ENCODE measurements at places on chromosomes 7 and 10.

- no peak for DNase-seq
- H3K4me1 ChIP-seq: peaks cover 35% of the 10 kb centered on the region
- no peaks in the 10 kb centered on the region for H3K36me3 ChIP-seq
Observed at GRCh38 chr10:75197906-75198305, 12.7 kb upstream of the VDAC2 start.

DNA sequence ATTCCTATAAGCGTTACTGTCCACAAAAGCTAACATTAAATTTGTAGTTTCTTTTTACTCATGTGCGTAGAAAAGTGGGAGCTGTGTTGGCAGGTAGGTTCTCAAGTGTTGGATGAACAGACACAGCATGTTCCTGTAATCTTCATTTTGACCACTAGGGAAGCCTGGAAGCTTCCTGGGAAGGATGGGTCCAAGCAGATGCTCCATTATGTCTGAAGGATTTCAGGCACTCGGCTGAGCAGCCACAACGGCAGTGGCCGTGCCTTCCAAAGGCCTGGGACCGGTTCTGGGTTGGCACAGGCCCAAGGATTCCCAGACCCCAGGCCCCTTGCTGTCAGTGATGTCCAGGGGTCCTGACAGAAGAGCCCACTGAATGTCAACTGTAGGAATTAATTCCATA, 386.3 kb downstream of the TNS3 start:
- H3K4me1 ChIP-seq: no peaks in the 10 kb centered on the region
- no peaks in the 10 kb centered on the region for H3K27me3 ChIP-seq
- DNase-seq: no peak
- no peak overlapping the region for H3K4me3 ChIP-seq
- no peaks in the 10 kb centered on the region for H3K36me3 ChIP-seq

- DNase-seq: no peak
- H3K27me3 ChIP-seq: no peaks in the 10 kb centered on the region
- peaks cover 11% of the 10 kb centered on the region for H3K4me1 ChIP-seq
- no peak overlapping the region for H3K4me3 ChIP-seq
- no peaks in the 10 kb centered on the region for H3K36me3 ChIP-seq
Observed at GRCh38 chr10:69497611-69498390, 46.5 kb downstream of the TSPAN15 start.

DNA sequence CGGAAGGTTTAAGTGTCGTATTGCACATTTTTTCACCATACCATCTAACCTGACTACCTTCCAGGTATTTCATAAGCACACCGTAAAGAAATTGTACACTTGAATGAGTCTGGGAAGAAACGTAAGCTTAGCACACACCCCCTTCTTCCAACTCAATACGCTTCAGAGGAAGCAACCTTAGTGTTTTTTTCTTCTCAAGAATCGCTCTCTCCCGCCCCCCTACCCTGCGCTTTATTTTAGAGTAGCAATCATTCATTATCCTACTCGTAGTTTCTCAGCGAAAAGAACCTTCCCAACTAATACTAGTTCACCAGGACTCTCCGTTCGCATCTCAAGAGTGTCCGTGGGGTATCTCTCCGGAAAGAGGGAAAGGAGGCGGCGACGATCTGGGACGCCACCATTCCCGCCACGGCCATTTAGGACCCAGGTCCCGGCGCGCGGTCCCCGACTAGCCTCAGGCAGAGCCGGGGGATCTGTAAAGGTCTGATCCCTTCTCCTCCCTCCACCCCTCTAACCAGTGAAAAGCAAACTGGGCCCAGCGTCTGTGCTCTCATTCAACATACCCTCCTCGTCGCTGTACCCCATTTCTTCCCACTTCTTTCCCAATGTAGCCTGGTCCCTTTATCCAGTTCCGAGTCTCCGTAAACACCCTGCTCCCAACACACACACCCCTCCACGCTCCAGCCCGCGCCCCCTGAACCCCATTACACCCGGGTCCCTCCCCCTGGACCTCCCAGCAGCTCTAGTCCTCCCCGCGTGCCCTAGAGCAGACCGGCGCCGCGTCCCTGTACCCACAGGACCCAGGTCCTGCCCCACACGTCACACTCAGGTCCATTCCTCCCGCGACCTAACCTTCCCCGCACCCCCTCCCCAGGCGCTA, 16.0 kb downstream of the MYOZ1 start:
- H3K4me3 ChIP-seq: peak overlapping the region; percentile 72
- H3K36me3 ChIP-seq: no peaks in the 10 kb centered on the region
- H3K27me3 ChIP-seq: no peaks in the 10 kb centered on the region
- DNase-seq: peak; percentile 32
- H3K27ac ChIP-seq: peak overlapping the region; percentile 91

- H3K4me3 ChIP-seq: no peak overlapping the region
Observed at GRCh38 chr10:123068087-123068853, 59.5 kb downstream of the ACADSB start.

DNA sequence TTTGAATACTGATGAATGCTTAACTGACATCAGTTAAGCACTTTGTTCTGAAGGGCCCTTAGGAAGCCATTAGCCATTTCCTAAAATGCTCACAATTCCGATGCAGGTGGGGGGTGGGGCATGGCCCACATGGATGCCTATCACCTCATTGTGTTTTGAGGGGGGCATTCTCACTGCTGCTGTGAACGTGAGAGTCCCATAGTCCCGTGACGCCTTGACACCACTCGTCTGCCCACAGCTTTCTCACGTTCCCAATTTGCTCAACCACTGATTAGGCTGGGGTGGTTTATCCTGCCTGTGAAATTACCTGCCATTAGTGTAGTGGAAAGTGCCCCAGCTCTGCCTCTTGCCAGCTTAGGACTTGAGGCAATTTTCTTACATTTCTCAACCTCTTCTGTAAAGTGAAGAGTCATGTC, 31.9 kb downstream of the DUSP5 start:
- peaks cover 33% of the 10 kb centered on the region for H3K27me3 ChIP-seq
- no peak for DNase-seq
- H3K27ac ChIP-seq: no peak overlapping the region
- H3K36me3 ChIP-seq: no peaks in the 10 kb centered on the region
- peaks cover 12% of the 10 kb centered on the region for H3K4me1 ChIP-seq

DNA sequence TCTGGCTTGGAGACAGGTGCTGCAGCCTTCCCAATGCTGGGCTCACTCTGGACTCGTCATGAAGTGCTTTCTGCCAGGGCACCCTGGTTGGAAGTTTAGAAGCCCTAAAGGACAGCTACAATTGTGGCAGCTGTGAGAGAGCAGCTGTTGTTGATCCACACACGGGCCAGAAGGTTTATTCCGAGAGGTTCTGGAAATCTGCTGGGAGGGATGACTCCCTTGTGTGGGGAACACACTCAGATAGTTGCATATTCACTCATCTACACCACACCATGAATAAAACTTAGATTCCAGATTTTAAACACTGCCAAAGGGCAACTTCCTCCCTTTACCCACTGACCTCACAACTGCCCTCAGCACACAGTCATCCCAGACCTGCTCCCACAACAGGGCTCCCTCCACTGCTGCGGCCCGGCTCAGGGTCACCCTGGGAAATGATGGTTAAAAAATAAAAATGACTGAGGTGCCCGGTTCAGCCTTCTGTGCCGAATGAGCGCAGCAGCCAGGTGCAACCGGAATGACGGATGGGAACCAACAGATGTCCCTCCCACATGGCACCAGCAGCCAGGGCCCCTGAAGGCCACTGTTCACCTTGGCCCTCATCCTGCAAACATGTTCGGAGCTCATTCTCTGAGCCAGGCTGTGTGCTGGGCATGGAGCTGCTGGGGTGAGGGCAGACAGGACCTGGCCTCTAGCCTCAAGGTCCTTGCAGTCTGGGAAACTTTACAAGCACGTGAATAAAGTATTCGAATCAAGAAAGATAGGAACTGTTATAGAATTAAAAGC, 40.2 kb downstream of the ASB13 start:
- no peaks in the 10 kb centered on the region for H3K36me3 ChIP-seq
- no peaks in the 10 kb centered on the region for H3K27me3 ChIP-seq
- no peak overlapping the region for H3K27ac ChIP-seq
- no peak overlapping the region for H3K4me3 ChIP-seq

- H3K4me1 ChIP-seq: no peaks in the 10 kb centered on the region
- H3K27ac ChIP-seq: no peak overlapping the region
- H3K27me3 ChIP-seq: no peaks in the 10 kb centered on the region
- H3K4me3 ChIP-seq: no peak overlapping the region
Observed at GRCh38 chr7:111531993-111532392, 30.3 kb downstream of the IMMP2L start.

DNA sequence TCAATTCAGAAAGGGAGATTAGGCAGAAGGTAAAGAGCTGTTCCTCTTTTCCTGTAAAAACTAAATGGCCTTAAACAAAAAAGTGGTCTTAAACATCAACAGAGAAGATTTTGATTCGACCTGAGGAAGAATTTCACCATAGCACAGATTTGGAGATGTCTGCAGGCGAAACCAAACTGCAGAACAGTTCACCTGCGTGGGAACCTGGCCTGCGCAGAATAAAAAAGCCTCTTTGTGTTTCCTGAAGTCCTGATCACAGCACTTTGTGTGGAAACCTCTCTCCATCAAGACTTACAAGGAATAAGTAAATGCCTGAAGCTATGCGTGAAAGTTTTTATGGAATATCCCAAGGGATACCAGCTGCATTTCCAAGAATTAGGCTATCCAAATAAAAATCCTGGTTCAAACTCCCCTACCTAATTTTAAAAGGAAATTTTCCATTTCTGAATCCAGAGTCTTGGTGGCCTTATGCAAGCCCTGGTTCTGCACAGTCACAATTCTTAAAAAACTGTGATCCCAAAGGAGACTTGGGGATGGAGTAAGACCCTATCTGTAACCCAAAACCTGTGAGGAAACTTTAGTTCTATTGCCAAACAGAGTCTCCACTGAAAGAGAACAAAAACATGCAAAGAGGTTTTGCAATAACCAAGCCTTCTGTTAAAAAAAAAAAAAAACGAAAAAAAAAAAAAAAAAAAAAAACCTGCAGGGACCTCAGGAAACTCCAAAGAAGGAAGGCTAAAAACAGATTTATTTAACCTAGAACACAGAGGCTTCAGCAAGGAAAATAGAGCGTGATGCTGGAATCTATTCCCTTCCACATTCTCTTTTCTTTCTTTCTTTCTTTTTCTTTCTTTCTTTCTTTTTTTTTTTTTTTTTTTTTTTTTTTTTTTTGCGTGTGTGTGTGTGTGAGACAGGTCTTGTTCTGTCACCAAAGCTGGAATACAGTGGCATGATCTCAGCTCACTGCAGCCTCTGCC, 10.4 kb downstream of the CALML3 start:
- DNase-seq: no peak
- H3K36me3 ChIP-seq: no peaks in the 10 kb centered on the region
- H3K4me1 ChIP-seq: no peaks in the 10 kb centered on the region
- no peaks in the 10 kb centered on the region for H3K27me3 ChIP-seq
- H3K4me3 ChIP-seq: no peak overlapping the region
- H3K27ac ChIP-seq: peak overlapping the region; percentile 7

DNA sequence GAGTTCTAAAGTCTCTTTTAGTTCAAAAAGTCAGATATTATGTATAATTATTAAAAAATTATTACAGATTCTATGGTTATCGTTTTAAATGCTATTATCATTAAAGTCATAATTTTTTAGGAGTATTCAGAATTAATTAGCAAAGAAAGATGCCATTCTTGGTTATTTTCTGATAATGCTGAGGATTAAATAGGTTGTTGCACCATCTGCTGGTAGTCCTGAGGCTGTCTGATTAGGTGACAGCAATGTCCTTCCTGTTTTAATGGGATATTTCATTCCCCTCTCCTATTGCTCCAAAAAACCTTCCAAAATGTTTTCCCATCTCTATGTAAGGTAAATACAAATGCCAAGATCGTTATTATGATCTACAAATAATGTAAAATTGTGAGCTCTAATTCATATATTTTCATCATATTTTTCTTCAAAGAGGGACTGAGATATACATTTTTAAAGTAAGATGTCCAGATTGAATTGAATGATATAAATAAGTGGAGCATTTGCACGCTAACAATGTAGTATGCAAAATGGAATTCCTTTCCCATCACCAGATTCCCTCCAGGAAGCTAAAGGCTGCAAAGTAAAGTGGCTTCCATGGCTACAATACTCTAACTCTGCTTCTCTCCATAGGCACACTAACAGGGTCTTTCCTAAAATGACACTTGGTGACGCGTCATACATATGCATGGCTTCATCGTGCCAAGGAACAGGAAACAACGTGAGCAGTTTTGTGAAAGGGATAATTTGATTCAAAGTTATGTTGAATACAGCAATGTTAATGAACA, 58.8 kb upstream of the AKR1E2 start:
- no peak overlapping the region for H3K27ac ChIP-seq
- H3K27me3 ChIP-seq: no peaks in the 10 kb centered on the region
- no peaks in the 10 kb centered on the region for H3K4me1 ChIP-seq
- no peak for DNase-seq
- no peaks in the 10 kb centered on the region for H3K36me3 ChIP-seq
- no peak overlapping the region for H3K4me3 ChIP-seq

DNA sequence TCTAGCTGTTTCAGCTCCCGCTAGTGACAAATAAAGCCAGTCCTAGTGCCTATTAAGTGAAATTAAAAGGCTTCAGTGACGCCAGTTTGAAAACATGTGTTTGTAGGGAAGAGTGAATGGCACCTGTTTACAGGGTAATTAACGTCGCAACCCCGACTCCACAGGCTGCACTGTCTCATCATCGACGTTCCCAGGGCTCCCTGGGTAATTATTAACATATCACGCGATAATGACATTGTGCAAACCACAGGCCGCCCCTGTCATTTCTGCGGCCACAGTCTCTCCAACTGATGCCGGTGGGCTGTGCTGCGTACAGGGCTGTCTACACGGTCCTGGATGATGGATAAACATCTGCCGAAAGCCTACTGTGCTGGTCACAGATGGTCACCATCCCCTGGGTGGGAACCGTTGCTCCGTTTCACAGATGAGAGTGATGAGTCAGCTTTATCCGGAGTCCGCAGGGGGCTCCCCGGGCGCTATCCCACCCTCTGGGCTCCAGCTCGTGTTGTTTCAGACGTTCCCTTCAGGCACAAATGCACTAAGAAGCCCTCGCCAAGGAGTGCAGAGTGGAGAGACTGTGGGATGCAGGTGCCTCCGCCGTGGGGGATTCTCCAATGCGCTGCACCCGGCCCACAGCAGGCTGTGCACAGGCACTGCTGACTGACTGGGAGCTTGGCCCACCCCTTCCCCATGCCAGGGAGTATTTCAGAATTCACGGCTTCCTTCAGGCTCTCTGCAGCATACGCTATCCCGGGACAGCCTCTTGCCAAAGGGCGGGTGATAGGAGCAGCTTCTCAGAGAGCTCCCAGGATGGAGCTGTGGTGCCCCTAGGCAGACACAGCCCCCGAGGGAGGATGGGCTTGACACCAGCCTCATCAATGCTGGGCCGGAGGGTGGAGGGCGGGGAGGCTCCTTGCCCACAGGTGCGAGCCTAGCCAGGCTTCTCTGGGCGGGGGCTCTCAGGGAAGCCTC, 491.8 kb upstream of the FOXK1 start:
- H3K4me3 ChIP-seq: no peak overlapping the region
- peaks cover 10% of the 10 kb centered on the region for H3K4me1 ChIP-seq
- no peak for DNase-seq

DNA sequence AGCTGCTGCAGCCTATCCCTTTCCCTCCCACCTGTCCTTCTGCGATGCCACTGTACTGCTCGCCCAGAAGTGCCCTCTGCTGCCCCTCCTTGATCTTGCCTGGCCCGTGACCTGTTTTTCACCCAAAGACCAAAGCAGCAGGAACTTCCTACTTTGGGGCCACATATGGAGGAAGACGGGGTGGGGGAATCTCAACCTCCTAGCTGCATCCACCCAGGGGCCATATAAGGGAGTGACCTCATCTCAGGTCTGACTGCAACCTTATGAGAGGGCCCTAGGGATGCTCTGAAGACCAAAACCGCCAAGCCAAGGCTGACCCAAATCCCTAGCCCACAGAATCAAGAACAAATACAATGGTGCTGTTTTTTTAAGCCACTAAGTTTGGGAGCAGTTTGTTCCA, 15.7 kb downstream of the PRKCQ start:
- no peaks in the 10 kb centered on the region for H3K36me3 ChIP-seq
- no peak overlapping the region for H3K27ac ChIP-seq
- no peaks in the 10 kb centered on the region for H3K4me1 ChIP-seq
- no peaks in the 10 kb centered on the region for H3K27me3 ChIP-seq
- DNase-seq: no peak
- H3K4me3 ChIP-seq: no peak overlapping the region

Measured in transverse colon (tissue), 4 donors.